ENCODE measurements at places on chromosomes 1 and 21.
A peak's percentile ranks its signal among the peaks of the same experiment; 100 is the strongest.

DNA sequence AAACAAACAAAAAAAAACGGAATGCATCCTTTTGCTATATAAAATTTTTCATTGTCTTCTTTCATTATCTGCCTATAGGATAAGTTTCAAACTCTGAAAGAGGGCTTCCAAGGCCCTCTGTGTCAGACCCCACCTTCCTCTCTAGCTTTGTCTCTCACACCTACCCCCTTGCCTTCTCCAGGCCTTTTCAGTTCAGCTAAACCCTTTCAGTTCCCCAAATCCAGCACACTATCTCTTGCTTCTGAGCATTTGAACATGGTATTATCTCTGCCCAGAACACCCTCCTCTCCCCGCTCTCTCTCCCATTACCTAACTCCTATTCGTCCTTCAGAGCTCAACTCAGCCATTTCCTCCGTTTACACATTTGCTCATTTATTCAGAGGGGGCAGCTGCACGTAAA, 35.7 kb downstream of the C1orf216 start:
- no peak for DNase-seq

DNA sequence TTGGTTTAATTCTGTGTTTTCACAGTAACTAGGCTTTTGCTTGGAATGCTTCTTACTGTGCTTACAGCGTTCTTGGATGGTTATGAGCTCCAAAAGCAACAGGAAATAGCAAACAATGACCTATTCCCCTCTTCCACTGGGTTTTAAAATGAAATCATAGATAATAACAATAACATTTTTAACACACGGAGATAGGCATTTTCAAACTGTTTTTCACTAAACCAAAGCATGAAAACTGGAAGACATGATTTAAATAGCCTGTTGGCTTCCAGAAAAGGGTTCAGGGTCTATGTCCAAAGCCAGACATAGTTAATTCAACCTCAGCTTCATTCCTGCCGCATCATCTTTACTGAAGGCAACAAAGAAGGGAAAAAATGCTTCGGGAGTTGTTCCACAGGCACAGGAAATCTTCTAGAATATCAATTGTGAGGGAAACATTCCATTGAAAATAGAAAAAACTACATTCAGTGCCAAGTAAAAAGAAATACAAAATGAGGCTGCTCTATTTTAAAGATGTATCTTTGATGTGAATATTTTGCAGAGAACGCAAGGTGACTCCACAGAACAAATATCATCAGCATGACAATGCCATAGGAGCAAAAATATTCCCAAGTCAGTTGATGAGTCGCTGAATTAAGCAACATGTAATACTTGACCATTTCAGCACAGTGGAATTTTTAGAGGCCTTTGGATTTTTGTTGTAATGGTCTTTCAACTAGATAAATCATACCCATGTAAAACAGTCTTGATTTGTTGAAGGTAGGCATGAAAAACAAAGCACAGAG, 80.7 kb downstream of the NID1 start:
- DNase-seq = no peak

GRCh38 chr1:183689762-183690204, 36.7 kb upstream of the APOBEC4 start:
- DNase-seq = peak; percentile 23

- no peak for DNase-seq
These were observed 88.0 kb downstream of the MT1HL1 start for GRCh38 chr1:236916131-236916800.

DNA sequence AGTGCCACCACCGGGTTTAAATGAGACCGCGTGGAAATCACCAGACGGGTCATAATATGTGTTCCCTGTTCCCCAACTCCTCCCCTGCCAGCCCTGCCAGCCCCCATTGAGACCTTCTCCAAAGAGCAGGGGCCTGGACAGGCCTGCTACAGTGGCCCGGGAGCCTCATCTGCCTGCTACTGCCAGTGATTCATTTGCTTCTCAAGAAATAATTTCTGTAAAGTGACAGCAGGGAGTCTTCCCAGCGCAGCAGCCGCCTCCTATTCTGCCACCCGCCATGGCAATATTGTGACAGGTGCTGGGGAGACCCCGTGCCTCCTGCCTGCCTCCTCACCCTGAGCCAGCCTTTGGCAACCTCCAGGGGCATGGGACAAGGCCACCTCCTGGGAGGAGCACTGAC, 8.9 kb downstream of the IFFO2 start:
- DNase-seq = no peak

DNA sequence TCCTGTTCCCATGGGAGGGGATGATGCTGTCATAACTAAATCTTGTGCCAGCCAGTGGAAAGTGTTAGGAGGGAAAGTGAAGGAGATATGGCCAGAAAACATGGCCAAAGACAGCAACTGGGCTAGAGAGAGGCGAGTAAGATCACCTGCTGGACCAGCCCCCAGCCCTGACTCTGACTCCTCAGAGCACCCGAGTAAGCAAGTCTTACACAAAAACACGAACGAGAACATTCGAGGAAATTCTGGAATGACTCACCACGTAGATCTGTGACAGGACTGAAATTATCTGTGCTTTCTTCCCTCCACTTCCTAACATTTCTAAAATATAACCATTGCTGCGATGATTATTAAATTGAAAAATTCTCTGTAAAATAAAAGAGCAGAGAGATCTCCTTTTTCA, 9.2 kb downstream of the ZNF496 start:
- no peak for DNase-seq

DNA sequence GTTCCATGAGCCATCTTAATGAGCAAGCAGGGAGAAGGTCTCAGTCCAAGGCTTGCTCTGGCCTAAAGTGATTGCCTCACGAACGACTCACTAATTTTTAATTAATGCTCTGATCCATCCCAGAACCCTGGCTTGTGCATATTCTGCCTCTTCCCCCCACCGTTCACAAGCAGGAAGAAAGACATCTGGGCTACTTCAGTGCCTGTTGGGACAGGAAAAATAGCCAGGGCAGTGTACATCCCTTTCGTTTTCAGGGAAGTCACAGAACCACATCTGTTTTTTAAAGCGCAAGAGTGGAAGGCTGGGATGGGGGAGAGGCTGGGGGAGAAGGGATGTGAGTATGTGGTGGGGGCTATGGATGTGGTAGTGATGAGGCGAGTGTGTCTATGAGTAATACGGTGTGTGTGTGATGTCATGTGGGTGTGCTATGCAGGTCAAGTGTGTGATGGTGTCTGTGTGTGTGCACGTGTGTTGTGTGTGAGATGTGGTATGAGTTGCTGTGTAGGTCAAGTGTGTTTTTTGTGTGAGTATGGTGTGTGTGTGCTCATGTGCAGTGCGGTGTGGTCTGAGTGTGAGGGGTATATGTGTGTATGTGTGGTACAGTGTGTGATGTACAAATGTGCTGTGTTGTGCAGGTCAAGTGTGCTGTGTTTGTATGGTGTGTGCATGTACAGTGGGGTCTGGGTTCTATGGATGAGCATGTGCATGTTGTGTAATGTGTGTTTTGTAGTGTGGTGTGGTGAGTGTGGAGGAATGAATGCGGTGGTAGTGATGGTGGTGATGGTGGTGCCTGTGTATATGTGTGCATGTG, 64.9 kb upstream of the SYT6 start:
- no peak for DNase-seq

GRCh38 chr1:112056354-112056753, 66.9 kb upstream of the KCND3 start:
- DNase-seq = no peak

- no peak for DNase-seq
These were observed 8.9 kb downstream of the LIN28A start for GRCh38 chr1:26419494-26419893.

GRCh38 chr21:44594406-44594916, 2.2 kb upstream of the KRTAP10-6 start:
- no peak for DNase-seq

- DNase-seq = peak; percentile 46
These were observed 36.5 kb upstream of the ADAMTS1 start for GRCh38 chr21:26881504-26882228.

DNA sequence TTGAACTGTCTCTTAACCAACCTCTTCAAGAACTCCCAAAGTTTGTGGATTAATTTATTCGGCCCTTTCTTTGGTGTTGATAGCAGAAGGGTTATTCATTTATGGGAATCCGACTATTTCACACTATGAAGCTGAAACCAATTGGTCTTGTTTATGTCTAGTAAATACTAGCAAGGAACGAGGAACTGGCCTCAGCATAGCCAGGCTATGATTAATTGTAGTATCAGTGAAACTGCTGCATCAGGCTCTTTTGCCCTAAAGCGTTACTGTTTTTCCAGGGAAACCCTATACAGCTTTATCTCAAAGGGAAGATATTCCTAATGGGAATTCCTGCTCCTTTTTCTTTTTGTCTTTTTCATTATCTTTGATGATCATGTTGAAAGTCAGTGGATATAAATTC, 35.1 kb downstream of the CLEC20A start:
- DNase-seq = no peak

DNA sequence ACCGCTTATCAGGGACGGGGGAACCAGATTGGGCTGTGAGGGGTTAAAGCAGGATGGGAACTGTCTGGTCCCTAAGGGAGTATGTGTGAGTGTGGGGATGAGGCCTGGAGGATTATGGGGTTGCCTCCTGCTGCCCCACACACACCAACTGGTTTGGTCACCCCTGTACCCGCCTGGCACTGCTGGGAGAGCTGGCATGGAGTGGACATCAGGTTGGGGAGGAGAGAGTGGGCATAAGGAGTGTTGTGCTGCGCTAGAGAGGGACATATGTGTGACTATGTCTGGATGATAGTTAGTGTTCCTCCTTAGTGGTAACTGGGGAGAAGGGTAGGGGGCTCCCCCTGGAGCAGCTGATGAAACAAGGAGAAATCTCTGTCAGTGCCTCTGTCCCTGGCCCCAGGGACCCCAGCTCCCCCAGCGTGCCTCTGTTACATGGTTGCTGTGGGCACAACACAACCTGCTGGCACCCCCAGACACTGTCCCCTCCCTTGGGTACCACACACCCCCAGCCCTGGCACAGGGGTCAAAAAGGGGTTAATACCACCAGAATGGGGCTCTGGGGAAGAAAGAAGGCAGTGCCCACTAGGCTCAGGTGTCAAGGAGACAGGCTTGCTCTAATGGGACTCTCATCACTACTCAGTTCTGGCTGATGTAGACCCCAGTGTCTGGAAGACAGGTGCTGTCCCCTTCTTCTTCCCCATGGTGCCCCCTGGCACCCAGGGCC, 1.9 kb downstream of the ZBTB7B start:
- no peak for DNase-seq

GRCh38 chr1:193221651-193222050, 35.2 kb upstream of the B3GALT2 start:
- no peak for DNase-seq

DNA sequence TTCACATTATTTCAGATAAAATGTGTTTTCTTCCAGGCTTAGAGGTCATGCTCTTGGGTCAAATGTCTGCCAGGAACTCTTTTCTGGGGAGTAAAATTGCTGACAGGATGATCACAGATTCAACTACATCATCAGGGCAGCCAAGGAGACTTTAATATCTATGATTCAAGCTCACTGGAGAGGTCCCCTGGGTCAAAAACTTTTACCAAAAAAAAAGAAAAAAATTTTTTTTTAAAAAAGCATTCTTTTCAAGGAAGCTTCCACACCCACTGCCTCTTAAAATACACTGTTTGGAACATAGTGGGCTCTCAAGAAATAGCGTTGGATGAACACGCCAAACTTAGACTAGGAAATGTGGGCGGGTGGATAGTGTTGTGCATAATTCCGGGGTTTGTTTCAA, 81.3 kb downstream of the TIAM1 start:
- no peak for DNase-seq

DNA sequence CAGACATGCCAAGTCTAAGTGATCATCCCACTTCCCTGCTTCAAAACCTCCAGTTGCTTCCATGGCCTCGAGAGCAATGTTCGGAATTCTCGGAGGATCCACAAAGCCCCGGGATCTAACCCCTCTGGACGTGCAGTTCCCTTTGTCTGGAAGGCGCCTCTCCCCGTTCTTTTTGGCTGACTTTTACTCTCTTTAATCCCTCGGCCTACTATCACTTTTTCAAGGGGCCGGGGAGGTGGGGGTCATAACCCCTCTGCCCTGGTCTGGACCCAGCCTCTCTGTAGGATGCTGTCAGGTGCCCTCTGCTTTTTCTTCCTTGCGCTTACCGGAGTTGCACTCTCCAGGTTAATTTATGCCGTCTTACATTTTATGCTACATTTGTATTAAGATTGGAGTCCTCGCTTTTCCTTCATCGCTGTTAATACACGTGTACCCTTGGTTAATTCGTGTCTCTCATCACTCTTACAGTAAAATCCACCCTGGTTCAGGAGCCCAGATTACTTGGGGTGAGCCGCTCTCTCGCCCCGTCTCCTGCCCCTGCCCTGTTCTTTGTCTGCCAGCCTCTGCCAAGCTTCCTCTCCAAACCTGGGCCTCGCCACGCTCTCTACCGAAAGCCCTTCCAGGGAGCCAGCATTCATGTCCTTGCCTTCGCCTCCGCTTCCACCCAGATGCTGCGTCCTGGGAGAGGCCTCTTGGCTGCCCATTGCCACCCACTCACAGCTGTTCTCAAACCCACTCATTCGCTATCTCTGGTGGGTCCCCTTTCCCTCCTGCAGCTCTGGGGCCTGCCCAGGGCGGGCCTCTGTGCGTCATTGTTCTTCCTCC, 448.6 kb downstream of the CAMTA1 start:
- DNase-seq = no peak

Data from NAMALWA (cell line).